ENCODE measurements at places on chromosomes 6 and 20.

DNA sequence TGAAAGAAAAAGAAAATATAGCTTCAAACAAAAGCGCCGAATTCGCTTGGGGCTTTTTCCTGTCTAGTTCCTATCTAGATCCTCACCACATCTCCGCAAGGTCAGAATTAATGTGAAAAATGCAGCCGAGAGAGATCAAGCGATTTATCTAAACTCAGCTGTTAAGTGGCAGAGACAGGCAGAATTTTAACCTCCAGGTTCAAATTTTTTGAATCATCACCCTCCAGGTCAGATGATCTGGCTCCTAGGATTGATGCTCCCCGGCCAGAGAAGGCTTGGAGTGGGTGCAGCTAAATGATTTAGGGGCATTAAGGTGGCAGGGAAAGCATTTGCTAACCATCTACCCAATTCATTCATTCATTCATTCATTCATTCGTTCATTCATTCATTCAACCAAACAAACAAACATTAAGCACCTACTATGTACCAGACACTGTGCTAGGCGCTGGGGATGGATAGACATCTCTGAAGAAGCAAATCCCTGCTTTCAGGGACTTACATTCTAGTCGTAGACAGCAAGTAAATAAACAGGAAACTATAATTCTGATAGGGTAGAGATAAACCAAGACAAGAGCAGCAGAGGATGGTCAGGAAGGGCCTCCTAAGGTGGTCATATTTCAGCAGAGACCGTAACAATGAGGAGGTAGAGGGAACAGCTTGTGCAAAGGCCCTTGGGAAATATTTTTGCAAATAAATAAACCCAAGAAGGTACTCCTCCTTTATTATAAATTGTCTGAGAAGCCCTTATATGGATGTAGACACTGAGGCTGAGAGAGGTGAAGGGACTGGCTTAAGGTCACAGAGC is 672 bp upstream of the UBE2V1 start:
- no peak for DNase-seq

GRCh38 chr6:133809406-133809805 is 79.5 kb upstream of the TCF21 start:
- no peak for DNase-seq

DNA sequence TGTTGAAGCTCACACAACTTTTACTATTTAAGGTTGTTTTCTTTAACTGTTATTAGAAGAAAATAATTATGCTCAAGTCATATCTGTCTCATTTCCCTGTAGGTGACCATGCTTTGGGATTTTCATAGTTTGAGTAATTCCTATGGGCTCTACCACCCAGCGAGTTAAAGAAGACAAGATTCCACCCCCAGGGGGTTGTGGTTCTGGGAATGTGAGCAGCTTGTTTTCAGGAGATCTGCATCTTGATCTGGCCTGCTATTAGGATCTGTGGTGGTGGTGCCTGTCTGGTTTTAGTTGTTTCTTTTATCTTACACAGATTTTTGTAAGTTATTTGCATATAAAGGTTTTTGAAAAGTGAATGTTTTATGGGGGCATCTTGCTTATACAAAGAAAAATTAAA is 20.2 kb upstream of the REV3L start:
- DNase-seq, result no peak

DNA sequence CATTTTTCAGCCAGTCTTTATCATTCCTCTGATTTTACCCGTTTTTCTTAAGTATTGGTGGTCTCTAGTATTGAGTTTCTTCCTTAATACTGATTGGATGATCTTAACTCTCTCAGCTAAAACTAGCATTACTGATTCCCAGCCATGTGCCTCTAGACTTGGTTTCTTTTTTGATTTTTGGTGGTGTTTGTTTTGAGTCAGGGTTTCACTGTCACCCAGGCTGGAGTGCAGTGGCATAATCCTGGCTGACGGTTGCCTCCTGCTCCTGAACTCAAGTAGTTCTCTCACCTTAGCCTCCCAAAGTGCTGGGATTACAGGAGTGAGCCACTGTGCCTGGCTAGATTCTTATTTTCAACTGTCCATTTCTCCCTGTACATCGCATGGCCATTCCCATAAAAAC is 24.9 kb downstream of the DPPA5 start:
- no peak for DNase-seq

DNA sequence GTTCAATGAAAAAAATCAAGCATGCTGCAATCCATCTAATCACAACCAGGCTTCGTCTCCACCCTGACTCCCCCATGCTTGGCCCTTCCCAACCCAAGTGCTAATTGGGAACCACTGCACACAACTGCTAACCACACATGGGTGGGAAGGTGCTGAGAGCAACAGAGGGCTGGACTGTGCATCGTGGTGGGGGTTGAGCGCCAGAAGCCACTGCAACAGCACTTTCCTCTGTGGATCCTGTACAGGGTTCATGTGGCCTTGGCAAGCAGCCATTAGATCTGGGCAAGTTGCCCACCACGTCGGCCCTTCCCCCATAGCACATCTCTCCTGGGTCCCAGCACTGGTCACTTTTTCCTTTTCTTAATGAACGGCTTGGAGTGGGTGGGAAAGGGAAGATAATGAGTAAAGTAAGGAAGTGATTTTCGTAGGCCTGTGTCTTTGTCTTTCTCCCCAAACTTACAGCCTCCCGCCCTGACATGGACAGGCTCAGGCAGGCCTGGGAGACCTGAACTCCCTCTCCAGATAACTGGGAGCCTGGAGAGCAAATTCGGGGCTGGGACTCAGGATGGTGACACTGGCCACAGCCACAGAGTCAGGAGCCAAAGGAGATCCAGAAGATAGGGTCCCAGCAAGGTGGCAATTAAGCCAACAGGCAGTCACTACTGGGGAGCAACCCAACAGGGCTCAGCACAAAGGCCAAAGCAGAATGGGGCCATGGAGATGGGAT is 34.4 kb upstream of the MRPS10 start:
- DNase-seq, result no peak

GRCh38 chr6:128379577-128379976 is 140.8 kb downstream of the PTPRK start:
- no peak for DNase-seq
